Mucosa of descending colon (tissue), 3 donors: ENCODE measurements at places on chromosomes 2 and 18. TPM values are rescaled to one million over a fixed set of nuclear protein-coding genes. Genes with fewer than 3 reads are reported as not detected.

AQP4 gene
- 0.10 TPM for total RNA-seq

CD28 gene
- 0.41 TPM for total RNA-seq

CNDP1 gene
- total RNA-seq = 0.19 TPM

FBXO48 gene
- 2.6 TPM for total RNA-seq

MYL1 gene
- 0.36 TPM for total RNA-seq

MC4R gene
- total RNA-seq = not detected

UGT1A3 gene
- 2.7 TPM for total RNA-seq

CHST10 gene
- 9.8 TPM for total RNA-seq

TMEM169 gene
- total RNA-seq = 0.76 TPM

SLC14A1 gene
- total RNA-seq = 0.46 TPM

IL1RN gene
- 0.17 TPM for total RNA-seq
